NCI-H526 (cell line): ENCODE measurements at places on chromosomes 1 and 21.

DNA sequence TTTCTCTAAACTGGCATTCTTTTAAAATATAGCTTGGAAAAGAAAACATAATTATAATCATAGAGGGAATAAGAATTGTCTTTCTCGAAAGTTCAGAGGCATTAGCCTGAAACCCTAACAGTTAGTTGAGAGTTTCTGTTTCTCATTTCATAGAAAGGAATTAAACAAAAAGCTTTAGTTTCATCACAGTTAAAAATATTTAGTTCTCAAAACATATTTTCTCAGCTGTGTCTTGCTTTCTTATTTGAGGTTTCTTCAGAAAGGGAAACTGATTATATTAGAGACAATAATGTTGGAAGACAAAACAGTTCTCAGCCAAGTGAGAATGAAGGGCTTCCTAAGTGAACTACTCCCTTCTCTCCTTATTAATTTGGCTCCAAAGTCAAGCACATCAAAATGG is 75.4 kb upstream of the C1orf105 start:
- DNase-seq: no peak

- no peak for DNase-seq
Observed at GRCh38 chr1:71635568-71635967, 554.7 kb upstream of the ZRANB2 start.

DNA sequence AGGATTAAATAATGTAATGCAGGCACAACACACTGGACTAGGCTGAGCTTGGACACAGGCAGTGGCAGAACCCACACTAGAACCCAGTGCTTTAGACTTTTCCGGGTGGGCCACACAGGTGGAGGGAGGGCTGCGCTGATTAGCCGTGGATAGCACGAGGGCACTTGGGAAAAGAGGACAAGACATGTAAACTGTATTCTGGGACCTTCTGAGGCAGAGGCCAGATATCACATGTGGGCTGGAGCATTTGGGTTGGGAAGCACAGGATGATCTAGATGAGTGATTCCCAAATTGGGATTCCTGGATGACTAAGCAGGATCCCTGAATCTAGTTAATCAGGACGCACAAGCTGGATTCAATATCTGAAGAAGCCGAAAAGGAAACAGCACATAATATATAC is 20.3 kb upstream of the A3GALT2 start:
- DNase-seq: no peak

DNA sequence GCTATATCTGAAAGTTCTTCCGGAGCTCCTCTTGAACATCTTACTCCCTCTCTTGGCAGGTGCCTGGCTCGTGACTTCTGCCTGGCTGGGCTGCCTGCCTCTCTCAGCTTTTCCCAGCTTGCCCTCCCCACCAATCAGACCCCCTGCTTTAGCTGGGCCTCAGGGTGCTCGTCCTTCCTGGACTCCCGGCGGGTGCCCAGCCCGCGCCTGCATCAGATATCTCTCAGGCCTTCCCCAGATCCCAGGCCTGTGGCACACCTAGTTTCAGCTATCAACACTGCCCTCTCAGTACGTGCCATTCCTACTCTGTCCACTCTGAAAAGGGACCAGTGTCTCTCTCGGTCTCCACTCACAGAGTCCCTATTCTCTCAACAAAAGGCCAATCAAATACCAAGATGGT is 96.5 kb upstream of the CLDN14 start:
- no peak for DNase-seq

DNA sequence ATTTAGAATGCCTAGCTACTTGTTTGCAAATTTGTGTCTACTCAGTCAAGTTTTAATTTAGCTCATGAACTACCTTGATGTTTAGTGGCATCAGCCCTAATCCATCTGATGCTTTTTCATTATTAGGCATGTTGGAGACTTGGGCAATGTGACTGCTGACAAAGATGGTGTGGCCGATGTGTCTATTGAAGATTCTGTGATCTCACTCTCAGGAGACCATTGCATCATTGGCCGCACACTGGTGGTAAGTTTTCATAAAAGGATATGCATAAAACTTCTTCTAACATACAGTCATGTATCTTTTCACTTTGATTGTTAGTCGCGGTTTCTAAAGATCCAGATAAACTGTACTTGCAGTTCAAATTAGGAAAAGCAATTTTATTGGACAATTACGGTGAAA is 7.6 kb downstream of the SOD1 start:
- DNase-seq: no peak

- DNase-seq: no peak
Observed at GRCh38 chr1:75124510-75124909, 9.7 kb upstream of the LHX8 start.

DNA sequence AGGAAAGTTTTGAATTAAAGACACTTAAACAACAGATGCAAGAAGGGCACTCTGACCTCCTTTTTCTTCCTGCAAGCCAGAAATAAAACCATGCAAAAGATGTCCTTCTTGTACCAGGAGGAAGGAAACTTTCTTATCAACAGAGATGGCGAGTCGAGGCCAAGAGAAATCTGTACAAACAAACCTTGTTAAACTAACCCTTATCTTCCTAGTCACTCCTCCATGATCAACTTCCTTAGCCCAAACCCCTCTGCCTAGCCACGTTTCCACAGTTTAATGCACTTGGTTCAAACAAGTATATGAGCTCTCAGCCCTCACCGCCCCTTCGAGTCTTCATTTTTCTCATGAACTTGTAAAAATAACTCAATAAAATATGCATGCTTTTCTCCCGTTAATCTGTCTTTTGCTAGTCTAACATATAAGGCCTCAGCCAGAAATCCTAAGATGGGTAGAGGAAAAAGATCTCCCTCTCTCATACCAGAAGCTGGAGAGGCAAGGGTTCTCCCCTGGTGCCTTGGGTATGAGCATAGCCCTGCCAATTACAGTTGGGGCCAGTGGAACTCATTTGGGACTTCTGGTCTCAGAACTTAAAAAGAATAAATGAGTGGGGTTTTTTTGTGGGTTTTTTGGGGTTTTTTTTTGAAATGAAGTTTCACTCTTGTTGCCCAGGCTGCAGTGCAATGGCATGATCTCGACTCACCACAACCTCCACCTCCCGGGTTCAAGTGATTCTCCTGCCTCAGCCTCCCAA is 141.7 kb upstream of the SOD1 start:
- DNase-seq: no peak

DNA sequence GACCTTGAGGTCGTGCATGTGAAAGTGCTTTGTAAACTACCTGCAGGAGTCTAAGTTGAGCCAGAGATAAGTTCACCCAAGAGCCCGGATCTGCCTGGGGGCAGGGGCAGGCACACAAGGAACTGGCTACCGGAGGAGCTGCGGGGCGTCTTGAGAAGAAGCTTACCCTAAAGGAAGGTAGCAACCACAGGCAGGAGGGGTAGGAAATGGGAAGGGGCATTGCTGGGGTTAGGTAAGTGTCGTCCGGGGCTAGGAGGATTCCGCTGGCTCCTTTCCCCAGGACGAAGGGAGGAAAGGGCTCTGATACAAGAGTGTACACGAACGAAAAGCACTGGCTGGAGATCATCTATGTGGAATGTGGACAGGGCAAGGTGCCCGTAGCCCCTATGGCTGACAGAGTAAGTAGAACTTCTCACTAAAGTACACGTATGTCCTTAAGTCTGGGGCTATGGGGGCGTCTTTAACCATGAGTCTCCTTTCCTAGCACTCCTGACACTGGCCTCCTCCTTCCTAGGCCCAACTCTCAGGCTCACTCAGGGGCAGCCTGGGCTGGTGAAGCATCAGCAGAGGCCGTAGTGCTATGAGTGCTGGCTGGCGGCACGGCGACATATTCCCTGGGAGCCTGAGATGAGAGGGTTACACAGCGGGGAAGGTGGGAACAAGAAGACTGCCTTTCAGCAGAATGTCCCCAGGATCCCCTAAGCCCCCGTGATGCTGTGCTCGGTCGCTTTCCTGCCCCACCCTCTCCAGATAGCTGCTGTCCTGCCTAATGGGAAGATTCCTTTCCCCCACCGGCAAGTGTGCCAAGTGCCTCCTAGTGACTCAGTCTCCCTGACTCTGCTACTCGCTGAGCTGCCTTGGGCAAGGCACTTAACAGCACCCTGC is 9.1 kb upstream of the GALNT2 start:
- DNase-seq: no peak

- DNase-seq: no peak
Observed at GRCh38 chr1:41682845-41683625, 198.6 kb upstream of the EDN2 start.

DNA sequence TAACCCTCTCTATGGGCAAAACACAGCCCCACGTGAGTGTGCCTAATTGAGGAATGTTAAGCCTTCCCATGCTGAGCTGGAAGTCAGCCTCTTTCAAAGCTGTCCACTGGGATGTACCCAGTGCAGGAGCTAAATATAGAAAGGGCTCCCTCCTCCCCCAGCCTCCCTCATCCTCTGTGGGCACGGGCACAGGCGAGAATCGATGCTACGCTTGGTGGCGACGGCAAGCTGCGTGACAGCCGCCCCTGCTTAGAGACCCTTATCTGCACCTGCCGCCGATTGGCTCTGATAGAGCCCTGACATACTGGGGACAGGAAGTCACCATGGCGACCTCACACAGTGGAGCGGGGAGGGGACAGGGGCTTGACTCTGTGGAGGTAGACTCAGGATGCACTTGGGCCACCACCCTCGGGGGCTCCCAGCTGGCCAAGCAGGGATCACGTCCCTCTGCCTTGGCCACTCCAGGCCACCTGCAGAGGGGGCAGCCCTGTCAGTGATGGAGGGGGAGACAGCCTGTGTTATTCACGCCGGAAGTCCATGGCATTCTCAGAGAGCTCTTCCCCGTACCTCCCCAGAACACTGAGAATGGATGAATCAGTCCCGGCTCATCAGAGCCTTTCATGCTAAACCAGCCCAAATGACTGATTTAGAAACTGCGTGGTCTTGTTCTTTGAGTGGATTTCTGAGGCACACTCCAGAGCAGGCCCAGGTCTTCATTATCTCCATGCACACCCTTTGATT is 84.8 kb downstream of the KCND3 start:
- peak; percentile 23 for DNase-seq

GRCh38 chr1:4880626-4881025 is 226.2 kb downstream of the AJAP1 start:
- DNase-seq: no peak

- peak; percentile 44 for DNase-seq
Observed at GRCh38 chr1:97920276-97920831, 480 bp downstream of the DPYD start.

- no peak for DNase-seq
Observed at GRCh38 chr1:196034080-196034706, 574.0 kb downstream of the KCNT2 start.

GRCh38 chr1:155981266-155982088 is 3.1 kb upstream of the ARHGEF2 start:
- DNase-seq: no peak

DNA sequence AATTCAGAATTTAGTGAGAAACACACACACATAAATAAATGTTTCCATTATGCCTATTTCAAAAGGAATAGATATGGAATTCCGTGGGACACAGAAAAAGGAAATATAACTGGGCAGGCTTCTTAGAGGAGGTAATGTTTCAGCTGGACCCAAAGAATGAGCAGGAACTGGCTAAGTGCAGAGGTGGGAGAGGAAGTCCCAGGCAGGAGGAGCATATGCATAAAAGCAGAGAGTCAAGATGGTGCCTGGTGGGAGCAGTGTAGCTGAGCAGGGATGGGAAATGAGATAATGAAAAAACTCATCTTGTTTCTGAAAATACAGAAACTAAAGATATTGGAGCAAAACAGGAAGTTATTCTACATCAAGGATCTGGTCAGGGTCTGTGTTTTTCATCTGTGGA is 115.2 kb upstream of the MAGI3 start:
- DNase-seq: no peak

- DNase-seq: no peak
Observed at GRCh38 chr1:199160521-199161318, 521.9 kb downstream of the PTPRC start.

- DNase-seq: peak; percentile 18
Observed at GRCh38 chr1:213864091-213864490, 123.7 kb upstream of the PROX1 start.

GRCh38 chr1:203028784-203029553 is 2.7 kb downstream of the PPFIA4 start:
- DNase-seq: no peak
